ENCODE measurements at places on chromosomes 7 and 10.

GRCh38 chr10:99461230-99461629 lies 30.8 kb upstream of the GOT1 start:
- DNase-seq = no peak

- DNase-seq = no peak
These were observed 286.4 kb downstream of the ARHGAP12 start for GRCh38 chr10:31642281-31642680.

DNA sequence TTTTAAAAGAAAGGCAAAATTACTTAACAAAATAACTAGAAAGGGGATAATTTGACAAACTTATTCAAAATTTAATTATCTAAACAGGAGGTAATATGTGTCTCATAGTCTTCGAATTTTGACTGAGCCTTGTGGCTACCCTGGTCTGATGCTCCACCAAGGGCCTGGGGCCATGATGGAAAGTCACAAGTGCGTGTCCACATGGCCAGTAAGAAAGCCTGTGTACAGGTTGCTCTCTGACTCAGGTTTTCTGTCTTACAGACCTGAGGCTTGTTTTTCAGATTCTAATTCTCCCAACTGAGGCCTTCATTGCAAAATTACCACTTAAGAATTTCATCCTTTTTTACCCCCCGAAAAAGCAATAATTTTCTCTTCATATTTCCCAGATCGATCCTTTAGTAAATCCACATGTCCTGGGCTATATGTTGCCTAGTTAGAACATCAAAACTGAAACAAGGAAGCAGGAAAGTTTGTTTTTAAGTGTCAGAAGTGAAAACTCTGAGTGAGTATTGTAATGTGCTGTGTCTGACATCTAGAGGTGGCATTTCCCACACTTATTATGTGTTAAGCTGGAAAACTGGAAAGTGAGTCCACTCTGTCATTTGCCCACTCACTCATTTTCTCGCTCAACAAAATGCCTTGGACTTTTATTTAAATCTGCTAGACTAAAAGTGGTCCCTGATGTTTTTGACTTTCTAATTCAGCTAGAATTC lies 10.0 kb downstream of the CYP3A43 start:
- DNase-seq = no peak

- DNase-seq = no peak
These were observed 3.6 kb downstream of the LIPN start for GRCh38 chr10:88763441-88763840.

- no peak for DNase-seq
These were observed 233.1 kb upstream of the KLF6 start for GRCh38 chr10:4018054-4018511.

GRCh38 chr10:25068152-25069058 lies 52.0 kb downstream of the THNSL1 start:
- DNase-seq = no peak

DNA sequence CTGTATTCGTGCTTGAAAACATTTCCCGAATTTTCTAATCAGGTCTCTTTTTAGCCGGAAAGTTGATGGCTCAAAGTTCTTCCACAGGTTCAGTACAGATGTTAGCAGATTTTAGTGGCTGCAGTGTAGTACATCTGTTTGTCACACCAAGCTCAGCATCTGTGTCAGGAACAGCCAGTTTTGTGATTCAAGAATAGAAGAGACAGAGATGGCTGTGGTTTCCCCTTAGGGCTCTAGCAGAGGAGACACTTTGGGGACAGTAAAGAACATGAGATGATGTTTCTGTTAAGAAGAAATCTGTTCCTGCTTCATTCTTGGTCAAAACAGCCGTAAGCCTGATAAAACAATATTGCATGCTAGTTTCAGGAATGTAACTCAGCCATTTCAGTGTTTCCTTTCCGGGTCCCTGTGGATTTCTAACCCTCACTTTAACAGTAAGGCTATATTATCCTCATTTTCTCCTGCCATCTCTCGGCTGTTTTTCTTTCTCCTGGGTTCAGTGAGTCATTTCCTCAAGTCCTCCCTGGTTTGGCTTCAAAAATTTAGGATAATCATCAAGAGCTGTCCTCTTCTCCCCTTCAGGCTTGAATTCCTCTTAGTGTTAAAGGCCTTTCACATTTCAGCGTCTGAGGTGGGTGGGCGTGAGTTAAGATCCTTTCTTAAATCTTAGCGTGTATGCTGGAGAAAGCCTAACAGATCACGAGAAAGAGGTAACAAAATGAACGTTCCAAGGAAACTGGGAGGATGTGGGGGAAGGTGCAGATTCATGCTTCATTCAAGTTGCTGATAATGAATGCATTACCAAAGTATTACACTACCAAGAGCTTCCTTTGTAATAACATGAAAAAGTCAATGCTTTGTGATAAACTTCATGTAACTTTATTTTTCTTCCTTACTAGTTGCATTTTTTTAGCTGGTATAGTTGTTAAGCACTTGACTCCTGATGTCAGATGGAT lies 37.1 kb upstream of the BICC1 start:
- no peak for DNase-seq

GRCh38 chr7:45136106-45137060 lies 21.2 kb upstream of the RAMP3 start:
- peak; percentile 45 for DNase-seq

DNA sequence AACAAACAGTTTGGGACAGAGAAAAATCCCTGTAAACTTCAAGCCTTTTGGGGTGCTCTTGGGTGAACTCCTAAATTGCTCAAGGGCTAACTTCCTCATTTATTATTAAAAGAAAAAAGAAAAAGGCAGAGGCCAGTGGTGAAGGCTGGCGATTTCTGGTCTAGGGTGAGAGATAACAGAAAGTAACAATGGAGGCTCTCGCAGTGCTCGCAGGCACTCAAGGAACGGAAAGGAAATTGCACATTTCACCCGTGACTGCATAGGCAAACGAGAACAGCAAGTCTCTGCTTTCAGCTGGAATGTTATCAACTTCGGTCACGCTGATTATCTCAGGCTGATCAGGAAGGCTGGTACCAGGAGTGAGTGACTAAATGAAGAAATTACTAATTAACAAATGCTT lies 70.7 kb downstream of the PRKAG2 start:
- no peak for DNase-seq

DNA sequence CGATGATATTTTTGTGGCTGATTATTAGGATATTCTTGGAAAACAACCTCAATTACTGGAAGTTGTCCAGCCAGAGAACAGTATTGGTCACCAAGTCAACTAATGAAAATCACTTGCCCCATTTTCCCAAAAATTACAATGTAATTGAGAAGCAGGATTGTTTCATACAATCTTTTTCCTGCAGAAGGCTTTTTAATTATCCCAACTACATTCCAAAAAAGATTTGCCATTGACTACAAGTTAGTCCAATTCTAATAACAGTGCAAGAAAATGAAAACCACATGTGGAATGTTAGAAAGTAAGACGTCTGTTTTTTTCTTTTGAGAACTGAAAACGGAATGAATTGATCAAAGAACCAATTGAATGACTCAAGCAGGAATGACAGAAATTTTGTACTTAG lies 1195.8 kb downstream of the SORCS1 start:
- DNase-seq = no peak

- DNase-seq = no peak
These were observed 28.1 kb upstream of the JAKMIP3 start for GRCh38 chr10:132037676-132037975.

DNA sequence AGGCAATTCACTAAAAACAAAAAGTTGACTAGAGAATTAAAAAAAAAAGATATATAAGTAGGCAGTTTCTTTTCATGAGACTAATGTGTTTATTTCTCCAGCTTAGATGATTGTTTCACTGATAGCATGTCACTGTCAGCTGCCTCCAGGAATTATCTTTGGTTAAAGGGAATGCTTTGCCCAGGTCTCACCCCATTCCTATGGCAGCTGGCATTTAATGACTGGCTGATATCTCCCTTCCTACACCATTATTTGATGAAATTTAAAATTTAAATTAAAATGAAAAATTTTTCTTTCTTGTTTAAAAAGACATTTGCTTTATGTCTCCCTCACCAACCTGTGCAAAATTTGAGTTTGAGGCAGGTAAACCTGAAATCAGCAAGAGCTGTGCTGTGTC lies 214.5 kb upstream of the PRSS1 start:
- DNase-seq = no peak

GRCh38 chr10:86177537-86178155 lies 188.9 kb downstream of the GRID1 start:
- no peak for DNase-seq

GRCh38 chr10:13690281-13690825 lies 103.6 kb downstream of the PRPF18 start:
- DNase-seq = no peak

DNA sequence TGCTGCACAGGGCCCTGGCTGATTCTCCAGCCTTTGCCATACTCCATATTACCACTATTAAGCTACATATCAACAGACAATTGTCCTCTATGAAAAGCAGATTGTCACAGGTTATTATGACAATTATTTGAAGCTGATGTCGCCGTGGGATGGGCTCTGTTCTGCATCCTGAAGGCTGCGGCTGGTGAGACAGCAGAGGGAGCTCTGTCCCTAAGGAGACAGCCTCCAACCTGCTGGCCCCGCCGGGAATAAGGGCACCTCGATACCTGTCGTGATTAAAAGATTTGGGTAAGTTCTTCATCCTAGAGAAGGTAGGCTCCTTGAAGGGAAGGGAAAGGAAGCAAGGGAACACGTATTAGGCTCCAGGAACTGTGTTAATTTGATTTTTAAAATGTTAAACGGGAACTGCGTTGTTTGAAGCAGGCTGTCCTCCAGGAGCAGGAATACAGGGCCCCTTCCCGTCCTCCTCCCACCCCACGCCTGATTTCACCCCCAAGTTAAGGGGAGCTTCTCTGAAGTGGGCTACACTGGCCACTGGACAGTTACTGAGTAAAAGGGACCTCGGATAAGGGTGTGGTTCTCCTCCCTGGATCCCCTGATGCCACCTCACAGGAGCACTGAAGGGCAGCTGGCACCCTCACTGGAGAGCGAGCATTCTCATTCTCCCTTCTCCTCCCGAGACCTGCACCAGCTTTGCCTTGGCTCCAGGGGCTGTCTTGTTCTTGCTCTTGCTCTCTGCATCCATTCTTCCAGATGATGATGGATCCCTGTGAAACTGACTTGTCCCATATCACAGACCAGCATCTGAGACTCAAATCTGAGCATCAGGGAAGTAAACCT lies 11.8 kb upstream of the TIAL1 start:
- no peak for DNase-seq

- no peak for DNase-seq
These were observed 28.9 kb downstream of the FZD1 start for GRCh38 chr7:91293136-91293535.

- no peak for DNase-seq
These were observed 15.6 kb upstream of the SLC25A13 start for GRCh38 chr7:96337519-96337918.

- DNase-seq = no peak
These were observed 170.0 kb downstream of the SLC25A13 start for GRCh38 chr7:96151889-96152288.

DNA sequence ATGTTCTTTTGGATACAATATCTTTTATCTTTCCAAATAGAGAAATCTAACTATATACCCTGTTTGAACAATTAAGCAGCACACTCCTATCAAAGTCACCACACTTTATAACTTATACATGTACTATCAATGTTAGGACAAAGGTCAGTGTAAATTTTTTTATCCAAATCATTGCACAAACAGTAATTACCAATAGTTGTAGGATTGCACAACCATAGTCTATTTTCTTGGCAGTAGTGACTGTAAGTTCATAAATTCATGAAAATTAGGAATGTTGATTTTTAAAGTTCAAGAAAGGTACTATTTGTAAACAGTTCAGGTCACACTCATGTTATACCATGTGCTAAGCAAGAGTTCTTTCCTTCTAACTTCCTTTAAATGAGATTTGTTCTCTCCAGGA lies 9.3 kb downstream of the WNT2 start:
- no peak for DNase-seq

GRCh38 chr10:947881-948280 lies 16.4 kb upstream of the LARP4B start:
- no peak for DNase-seq

GRCh38 chr7:28792858-28793257 lies 165.3 kb downstream of the TRIL start:
- no peak for DNase-seq

DNA sequence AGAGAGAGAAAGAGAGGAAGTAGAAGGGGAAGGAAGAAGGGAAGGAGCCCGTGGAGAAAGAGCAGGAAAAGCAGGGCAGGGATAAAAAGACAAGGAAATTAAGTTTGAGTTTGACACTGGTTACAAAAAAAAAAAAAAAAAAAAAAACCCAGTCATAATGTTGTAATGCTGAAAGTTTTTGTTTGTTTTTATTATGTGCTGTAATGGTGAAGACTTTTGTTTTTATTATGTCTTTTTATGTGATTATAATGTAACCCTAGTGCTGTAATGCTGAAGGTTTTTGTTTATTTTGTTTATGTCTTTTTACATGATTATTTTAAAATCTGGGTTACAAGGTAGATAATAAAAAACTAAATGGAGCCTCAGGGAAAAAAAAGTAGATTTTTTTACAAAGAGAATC lies 184.8 kb downstream of the SEMA3A start:
- no peak for DNase-seq

GRCh38 chr10:71246591-71247413 lies 34.4 kb downstream of the UNC5B start:
- DNase-seq = no peak

DNA sequence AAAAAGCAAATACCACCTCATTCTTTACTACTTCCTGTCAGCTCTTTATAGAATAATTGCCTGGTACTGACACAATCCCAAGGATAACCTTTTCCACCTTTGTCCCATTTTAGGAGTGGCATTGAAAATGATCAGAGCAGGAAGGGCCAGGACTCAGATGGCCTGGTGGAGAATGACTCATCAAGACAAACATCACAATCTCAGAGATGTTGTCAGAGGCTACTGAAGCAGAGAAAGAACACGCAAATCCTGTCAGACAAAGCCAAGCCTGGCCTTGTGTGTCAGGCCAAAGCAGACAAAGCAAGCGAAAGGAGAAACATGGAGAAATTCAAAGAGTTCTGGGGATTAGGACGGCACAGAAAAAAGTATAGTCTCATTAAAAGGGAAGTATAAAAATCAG lies 40.9 kb downstream of the NSUN6 start:
- no peak for DNase-seq

DNA sequence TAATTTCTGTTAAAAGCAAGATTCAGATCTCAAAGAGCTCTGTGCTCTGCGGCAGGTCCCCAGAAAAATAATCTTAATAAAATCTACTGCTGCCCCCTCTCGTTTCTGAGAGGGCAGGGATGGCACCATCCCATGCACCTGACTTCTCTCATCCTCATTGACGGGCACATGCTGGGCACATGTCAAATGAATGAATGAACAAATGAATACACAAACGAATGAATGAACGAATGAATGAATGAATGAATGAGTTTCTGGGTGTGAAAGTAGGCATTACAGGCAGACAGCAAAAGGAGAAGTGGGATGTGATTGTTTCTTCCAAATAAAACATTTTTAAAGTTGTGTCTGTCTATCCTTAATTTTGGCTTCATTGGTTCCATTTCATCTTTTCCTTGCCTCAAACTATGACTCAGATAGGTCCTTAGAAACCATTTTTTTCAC lies 398.1 kb upstream of the PRKCQ start:
- DNase-seq = no peak

- DNase-seq = no peak
These were observed 76.8 kb upstream of the CARD11 start for GRCh38 chr7:3120513-3120912.

DNA sequence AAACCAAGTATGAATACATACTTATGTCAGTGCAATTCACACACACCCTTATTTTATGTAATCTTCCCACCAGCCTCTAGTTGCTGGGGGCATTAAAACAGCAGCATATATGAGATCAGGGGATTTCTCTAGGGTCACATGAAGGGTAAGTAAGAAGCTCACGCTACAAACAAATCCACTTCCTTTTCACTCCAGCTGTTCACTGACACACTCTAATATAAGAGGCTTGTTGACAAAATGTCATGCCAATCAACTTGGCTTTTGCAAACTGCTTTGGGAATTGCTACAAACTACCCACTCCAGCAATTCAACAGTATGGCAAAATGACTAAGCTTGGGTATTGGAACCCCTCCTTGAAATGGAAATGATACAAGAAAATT lies 10.3 kb downstream of the FAM3C start:
- DNase-seq = no peak

Data from T follicular helper cell (primary cell).